Activated CD8-positive, alpha-beta T cell treated with anti-CD3 and anti-CD28 coated beads, Interleukin-2, amount 10 ng/mL, durations not matched to agents 7 days and 5 days (primary cell): ENCODE measurements at places on chromosomes 1 and 21. TPM values are rescaled to one million over a fixed set of nuclear protein-coding genes. Genes with fewer than 3 reads are reported as not detected.

The SLAMF8 gene
- 1.3 TPM for total RNA-seq

The TCHHL1 gene
- not detected for total RNA-seq

- H3K27me3 ChIP-seq = no peaks in the 10 kb centered on the region
- no peak overlapping the region for H3K4me3 ChIP-seq
- H3K36me3 ChIP-seq = peaks cover 29% of the 10 kb centered on the region
- peaks cover 20% of the 10 kb centered on the region for H3K4me1 ChIP-seq
- no peak overlapping the region for H3K27ac ChIP-seq
- DNase-seq = no peak
These were observed 34.1 kb downstream of the TP53BP2 start for GRCh38 chr1:223811634-223812101.

DNA sequence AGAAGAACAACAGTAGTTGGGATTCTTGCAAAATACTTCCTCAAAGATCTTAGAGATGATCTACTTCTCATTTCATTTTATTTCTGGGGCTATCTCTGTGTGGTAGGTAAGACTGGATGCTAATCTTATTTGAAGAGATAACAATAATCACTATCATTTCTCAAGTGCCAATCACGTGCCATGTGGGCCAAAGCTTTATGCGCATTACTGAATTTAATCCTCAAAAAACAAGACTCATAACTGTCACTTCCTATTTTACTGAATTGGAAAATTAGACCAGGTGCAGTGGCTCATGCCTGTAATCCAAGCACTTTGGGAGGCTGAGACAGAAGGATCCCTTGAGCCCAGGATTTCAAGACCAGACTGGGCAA lies 121.7 kb downstream of the KCNN3 start:
- peaks cover 76% of the 10 kb centered on the region for H3K4me1 ChIP-seq
- peaks cover 14% of the 10 kb centered on the region for H3K27me3 ChIP-seq
- no peak for DNase-seq
- H3K27ac ChIP-seq = peak overlapping the region; percentile 90
- peak overlapping the region; percentile 69 for H3K4me3 ChIP-seq

DNA sequence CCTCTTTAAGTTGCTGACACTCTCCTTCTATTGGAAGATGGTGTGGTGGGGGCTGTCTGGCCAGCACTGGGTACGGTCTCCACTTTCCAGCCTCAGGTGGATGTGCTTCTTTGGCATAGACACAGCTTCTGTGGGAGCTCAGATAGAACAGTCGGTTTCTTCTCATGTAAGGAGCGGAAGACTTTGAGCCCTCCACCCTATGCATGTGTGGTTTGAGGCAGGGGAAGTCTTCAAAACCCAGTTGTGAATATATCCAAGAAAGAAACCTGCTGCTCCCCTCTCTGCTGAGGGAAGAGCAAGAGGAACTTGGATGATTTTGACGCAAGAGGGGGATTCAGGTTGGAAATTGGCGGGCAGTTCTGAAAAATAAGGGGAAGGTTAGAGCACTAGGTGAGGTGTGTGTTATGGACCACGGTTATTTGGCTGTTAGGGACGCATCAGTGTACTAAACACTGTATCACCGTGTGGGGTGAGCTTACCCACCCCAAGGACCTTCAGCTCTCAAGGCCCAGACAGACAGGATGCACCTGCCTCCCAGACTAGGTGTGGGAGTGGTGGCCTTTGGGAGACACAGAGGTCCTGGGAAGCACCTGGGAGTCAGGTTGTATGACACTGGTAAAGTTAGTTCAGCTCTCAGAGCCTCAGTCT lies 36.2 kb downstream of the IL6R start:
- no peak overlapping the region for H3K4me3 ChIP-seq
- peaks cover 30% of the 10 kb centered on the region for H3K27me3 ChIP-seq
- no peaks in the 10 kb centered on the region for H3K36me3 ChIP-seq
- H3K27ac ChIP-seq = no peak overlapping the region
- DNase-seq = no peak
- peaks cover 56% of the 10 kb centered on the region for H3K4me1 ChIP-seq

DNA sequence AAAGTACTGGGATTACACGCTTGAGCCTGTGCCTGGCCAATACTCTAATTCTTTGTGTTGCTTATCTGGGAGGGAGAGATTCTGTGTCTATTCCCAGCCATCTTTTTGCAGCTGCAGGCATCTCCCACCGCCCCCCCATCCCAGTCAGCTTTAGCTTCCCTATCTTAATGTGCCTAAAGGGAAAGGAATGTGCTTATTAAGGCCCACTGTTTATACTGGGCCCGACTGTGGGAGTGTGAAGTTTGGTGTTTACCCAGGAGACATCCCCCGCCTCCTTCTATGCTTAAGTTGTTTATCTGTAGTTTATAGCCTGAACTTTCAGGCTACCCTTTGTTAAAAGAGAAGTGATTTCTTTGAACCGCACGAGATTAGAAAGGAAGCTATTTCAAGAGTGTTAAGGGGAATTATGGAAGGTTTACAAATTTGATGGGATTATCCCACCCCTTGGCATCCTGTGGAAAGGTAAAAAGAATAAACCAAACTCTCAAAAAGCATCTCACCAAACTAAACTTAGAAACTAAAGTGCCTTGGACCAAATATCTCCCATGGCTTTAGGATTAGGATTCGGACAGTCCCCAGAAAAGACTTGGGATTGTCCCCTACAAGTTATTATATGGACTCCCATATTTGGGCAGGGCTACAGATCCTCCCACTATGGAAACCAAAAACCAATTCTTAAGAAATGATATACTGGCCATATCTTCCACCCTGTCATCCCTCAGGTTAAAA lies 25.5 kb upstream of the ZNF496 start:
- no peak for DNase-seq
- peaks cover 9% of the 10 kb centered on the region for H3K27me3 ChIP-seq
- H3K36me3 ChIP-seq = no peaks in the 10 kb centered on the region
- no peak overlapping the region for H3K4me3 ChIP-seq
- no peak overlapping the region for H3K27ac ChIP-seq

- H3K27ac ChIP-seq = no peak overlapping the region
- DNase-seq = no peak
- H3K36me3 ChIP-seq = no peaks in the 10 kb centered on the region
- H3K4me1 ChIP-seq = peaks cover 6% of the 10 kb centered on the region
- H3K4me3 ChIP-seq = no peak overlapping the region
- H3K27me3 ChIP-seq = peaks cover 16% of the 10 kb centered on the region
These were observed 145.2 kb downstream of the TNR start for GRCh38 chr1:175597969-175598765.

The UQCRH gene
- 343 TPM for total RNA-seq

GRCh38 chr1:198575798-198576641 lies 35.5 kb upstream of the ATP6V1G3 start:
- no peak overlapping the region for H3K27ac ChIP-seq
- H3K4me3 ChIP-seq = no peak overlapping the region
- H3K4me1 ChIP-seq = peaks cover 5% of the 10 kb centered on the region
- no peaks in the 10 kb centered on the region for H3K27me3 ChIP-seq
- H3K36me3 ChIP-seq = peaks cover 4% of the 10 kb centered on the region
- no peak for DNase-seq

The CD244 gene
- 15.5 TPM for total RNA-seq

The TCHH gene
- total RNA-seq = 0.08 TPM

DNA sequence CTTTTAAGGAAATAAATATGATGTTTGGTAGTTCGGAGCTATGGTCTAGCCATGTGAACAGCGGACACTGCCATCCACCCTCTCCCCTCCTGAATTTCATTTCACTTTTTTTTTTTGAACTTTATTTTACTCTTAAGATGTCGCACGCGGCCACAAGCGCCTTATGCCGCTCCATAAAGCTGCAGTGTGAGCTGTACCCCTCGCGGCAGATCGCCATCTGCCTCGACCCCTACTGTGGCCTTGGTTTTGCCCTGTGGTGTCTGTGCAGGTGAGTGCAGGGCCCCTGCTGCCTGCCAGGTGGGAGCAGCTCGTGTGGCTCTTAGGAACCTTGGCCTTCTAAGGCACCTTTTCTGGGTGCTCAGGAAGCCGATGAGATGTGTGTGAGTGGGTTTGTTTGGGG lies 48.1 kb downstream of the S100B start:
- no peak overlapping the region for H3K4me3 ChIP-seq
- peaks cover 60% of the 10 kb centered on the region for H3K4me1 ChIP-seq
- peaks cover 72% of the 10 kb centered on the region for H3K36me3 ChIP-seq
- peak; percentile 15 for DNase-seq

The GAS5 gene
- total RNA-seq = 367 TPM

GRCh38 chr1:34441259-34442069 lies 264.8 kb downstream of the C1orf94 start:
- no peak for DNase-seq
- peaks cover 7% of the 10 kb centered on the region for H3K27me3 ChIP-seq
- no peak overlapping the region for H3K4me3 ChIP-seq
- H3K4me1 ChIP-seq = no peaks in the 10 kb centered on the region

The TMEM125 gene
- total RNA-seq = not detected

- H3K36me3 ChIP-seq = no peaks in the 10 kb centered on the region
- H3K27me3 ChIP-seq = no peaks in the 10 kb centered on the region
- DNase-seq = no peak
These were observed 1326.7 kb downstream of the MRPL39 start for GRCh38 chr21:24280596-24280995.

DNA sequence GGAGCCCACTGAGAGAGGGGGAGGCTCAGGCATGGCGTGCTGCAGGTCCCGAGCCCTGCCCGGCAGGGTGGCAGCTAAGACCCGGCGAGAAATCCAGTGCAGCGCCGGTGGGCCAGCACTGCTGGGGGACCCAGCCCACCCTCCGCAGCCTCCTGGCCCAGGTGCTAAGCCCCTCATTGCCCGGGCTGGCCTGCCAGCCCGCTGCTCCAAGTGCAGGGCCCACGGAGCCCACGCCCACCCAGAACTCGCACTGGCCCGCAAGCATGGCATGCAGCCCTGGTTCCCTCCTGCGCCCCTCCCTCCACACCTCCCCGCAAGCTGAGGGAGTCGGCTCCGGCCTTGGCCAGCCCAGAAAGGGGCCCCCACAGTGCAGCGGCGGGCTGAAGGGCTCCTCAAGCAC lies 61.5 kb downstream of the C21orf91 start:
- DNase-seq = no peak
- no peak overlapping the region for H3K4me3 ChIP-seq
- no peak overlapping the region for H3K27ac ChIP-seq

DNA sequence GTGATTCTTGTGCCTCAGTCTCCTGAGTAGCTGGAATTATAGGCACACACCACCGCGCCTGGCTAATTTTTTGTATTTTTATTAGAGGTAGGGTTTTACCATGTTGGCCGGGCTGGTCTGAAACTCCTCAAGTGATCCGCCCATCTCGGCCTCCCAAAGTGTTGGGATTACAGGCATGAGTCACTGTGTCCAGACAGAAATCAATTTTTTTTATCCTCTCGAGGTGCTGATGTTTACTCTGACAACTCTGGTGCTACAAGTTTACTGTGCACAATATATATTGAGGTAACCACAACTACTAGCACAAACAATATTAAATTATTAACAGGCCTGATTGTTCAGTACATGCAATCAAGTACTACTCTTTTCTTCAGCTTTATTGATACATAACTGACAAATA lies 39.7 kb downstream of the F13B start:
- no peaks in the 10 kb centered on the region for H3K27me3 ChIP-seq
- no peak overlapping the region for H3K4me3 ChIP-seq
- DNase-seq = no peak
- no peaks in the 10 kb centered on the region for H3K4me1 ChIP-seq
- H3K36me3 ChIP-seq = no peaks in the 10 kb centered on the region
- no peak overlapping the region for H3K27ac ChIP-seq

- H3K4me3 ChIP-seq = no peak overlapping the region
- H3K27ac ChIP-seq = peak overlapping the region; percentile 21
These were observed 1.5 kb upstream of the RGS1 start for GRCh38 chr1:192574073-192574472.

GRCh38 chr1:167447521-167448136 lies 70.7 kb downstream of the CD247 start:
- H3K4me1 ChIP-seq = peaks cover 91% of the 10 kb centered on the region
- H3K36me3 ChIP-seq = peaks cover 57% of the 10 kb centered on the region
- H3K27me3 ChIP-seq = no peaks in the 10 kb centered on the region
- H3K4me3 ChIP-seq = peak overlapping the region; percentile 67

DNA sequence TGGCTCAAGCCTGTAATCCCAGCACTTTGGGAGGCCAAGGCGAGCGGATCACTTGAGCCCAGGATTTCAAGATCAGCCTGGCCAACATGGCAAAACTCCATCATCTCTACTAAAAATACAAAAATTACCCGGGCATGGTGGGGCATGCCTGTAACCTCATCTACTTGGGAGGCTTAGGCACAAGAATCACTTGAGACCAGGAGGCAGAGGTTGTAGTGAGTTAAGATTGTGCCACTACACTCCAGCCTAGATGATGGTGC lies 12.0 kb downstream of the PALMD start:
- H3K4me3 ChIP-seq = no peak overlapping the region
- H3K36me3 ChIP-seq = no peaks in the 10 kb centered on the region
- no peaks in the 10 kb centered on the region for H3K4me1 ChIP-seq
- H3K27ac ChIP-seq = no peak overlapping the region
- no peak for DNase-seq
- H3K27me3 ChIP-seq = peaks cover 13% of the 10 kb centered on the region

- no peaks in the 10 kb centered on the region for H3K27me3 ChIP-seq
- H3K27ac ChIP-seq = no peak overlapping the region
- H3K36me3 ChIP-seq = no peaks in the 10 kb centered on the region
- no peak for DNase-seq
These were observed 367.4 kb downstream of the RPS6KC1 start for GRCh38 chr1:213418268-213419071.

The TMEM9 gene
- total RNA-seq = 13.6 TPM
